ENCODE measurements at places on chromosomes 6 and 20.

- H3K4me3 ChIP-seq: no peak overlapping the region
- no peaks in the 10 kb centered on the region for H3K4me1 ChIP-seq
- peaks cover 32% of the 10 kb centered on the region for H3K27me3 ChIP-seq
- no peak overlapping the region for H3K27ac ChIP-seq
- no peak for DNase-seq
Observed at GRCh38 chr6:88588938-88589337, 374.5 kb downstream of the RNGTT start.

GRCh38 chr6:39281312-39281980 is 32.8 kb downstream of the KCNK17 start:
- H3K36me3 ChIP-seq: no peaks in the 10 kb centered on the region
- no peak overlapping the region for H3K4me3 ChIP-seq
- peaks cover 6% of the 10 kb centered on the region for H3K27me3 ChIP-seq
- DNase-seq: no peak
- H3K27ac ChIP-seq: no peak overlapping the region

- no peak for DNase-seq
- H3K27me3 ChIP-seq: no peaks in the 10 kb centered on the region
- H3K4me3 ChIP-seq: no peak overlapping the region
- no peak overlapping the region for H3K27ac ChIP-seq
- no peaks in the 10 kb centered on the region for H3K36me3 ChIP-seq
- H3K4me1 ChIP-seq: no peaks in the 10 kb centered on the region
Observed at GRCh38 chr6:123027408-123027807, 31.4 kb downstream of the CLVS2 start.

GRCh38 chr6:37971711-37972390 is 152.3 kb downstream of the ZFAND3 start:
- peaks cover 49% of the 10 kb centered on the region for H3K4me1 ChIP-seq
- no peaks in the 10 kb centered on the region for H3K27me3 ChIP-seq
- DNase-seq: no peak
- H3K27ac ChIP-seq: no peak overlapping the region
- H3K36me3 ChIP-seq: peaks cover 45% of the 10 kb centered on the region

DNA sequence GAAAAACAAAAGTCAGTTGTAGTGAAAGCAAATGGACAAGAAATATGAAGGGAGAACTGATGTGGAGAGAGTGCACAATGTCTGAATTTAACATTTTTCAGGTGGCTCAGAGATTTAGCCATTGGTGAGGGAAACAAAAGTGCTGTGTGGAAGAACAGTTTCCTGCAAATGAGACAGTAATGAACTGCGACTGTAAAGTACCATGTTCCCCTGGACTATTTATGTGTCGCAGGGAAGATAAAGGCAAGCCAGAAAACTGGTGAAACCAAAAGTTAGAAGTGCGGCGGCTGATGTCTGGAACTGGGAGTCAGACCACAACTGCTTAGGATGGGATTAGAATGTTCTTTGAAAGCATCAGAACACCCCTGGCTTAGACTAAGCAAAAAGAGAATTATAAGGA is 905.1 kb upstream of the MAN1A1 start:
- H3K27ac ChIP-seq: no peak overlapping the region
- H3K4me1 ChIP-seq: no peaks in the 10 kb centered on the region
- H3K36me3 ChIP-seq: no peaks in the 10 kb centered on the region
- no peak for DNase-seq
- no peaks in the 10 kb centered on the region for H3K27me3 ChIP-seq

GRCh38 chr6:123203928-123204327 is 207.9 kb downstream of the CLVS2 start:
- DNase-seq: no peak
- H3K4me3 ChIP-seq: no peak overlapping the region
- no peaks in the 10 kb centered on the region for H3K27me3 ChIP-seq
- H3K27ac ChIP-seq: no peak overlapping the region

DNA sequence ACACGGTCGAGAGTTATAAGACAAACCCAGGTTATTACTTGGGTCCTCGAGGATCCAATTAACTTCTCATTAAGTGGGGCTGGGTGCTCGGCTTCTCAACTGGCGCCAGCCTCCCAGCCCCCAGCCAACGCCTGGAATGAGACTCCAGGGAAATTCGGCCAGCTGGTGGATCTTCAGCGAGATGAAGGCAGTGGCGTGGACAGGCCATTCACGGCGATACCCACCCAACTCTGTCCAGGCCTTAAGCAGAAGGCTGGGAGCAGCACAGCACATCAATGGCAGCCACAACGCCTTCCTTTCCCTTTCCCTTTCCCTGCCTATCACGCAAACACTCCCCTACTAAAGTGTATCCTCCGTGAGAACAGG is 868 bp downstream of the METTL24 start:
- no peak overlapping the region for H3K27ac ChIP-seq
- H3K4me3 ChIP-seq: peak overlapping the region; percentile 80
- DNase-seq: no peak
- peaks cover 52% of the 10 kb centered on the region for H3K27me3 ChIP-seq
- H3K36me3 ChIP-seq: no peaks in the 10 kb centered on the region

GRCh38 chr6:115986026-115986425 is 74.7 kb downstream of the FRK start:
- H3K27me3 ChIP-seq: peaks cover 6% of the 10 kb centered on the region
- no peaks in the 10 kb centered on the region for H3K4me1 ChIP-seq
- no peaks in the 10 kb centered on the region for H3K36me3 ChIP-seq

GRCh38 chr6:166417285-166417691 is 34.5 kb upstream of the MPC1 start:
- peaks cover 6% of the 10 kb centered on the region for H3K36me3 ChIP-seq
- no peak overlapping the region for H3K4me3 ChIP-seq
- H3K27ac ChIP-seq: peak overlapping the region; percentile 80
- peaks cover 85% of the 10 kb centered on the region for H3K4me1 ChIP-seq
- peak; percentile 74 for DNase-seq

DNA sequence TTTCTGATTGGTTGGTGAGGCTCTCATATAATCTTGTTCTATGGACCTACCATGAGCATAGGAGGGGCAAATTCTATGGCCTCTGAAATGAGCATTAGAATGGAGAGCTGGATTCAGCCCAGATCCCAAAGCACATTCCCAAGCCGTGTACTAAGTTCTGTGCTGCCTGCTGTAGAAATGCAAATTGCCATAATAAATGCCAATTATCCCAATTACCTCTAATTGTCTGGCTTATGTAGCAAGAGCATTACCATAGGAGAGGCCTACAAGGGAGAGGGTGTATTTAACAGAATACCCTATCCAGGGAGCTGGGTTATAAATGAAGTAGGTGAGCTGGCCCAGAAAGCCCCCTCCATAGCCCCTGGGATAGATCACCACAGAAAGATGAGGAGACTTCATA is 126.8 kb downstream of the LRFN2 start:
- no peaks in the 10 kb centered on the region for H3K36me3 ChIP-seq
- H3K27ac ChIP-seq: no peak overlapping the region
- no peak overlapping the region for H3K4me3 ChIP-seq
- H3K27me3 ChIP-seq: no peaks in the 10 kb centered on the region

DNA sequence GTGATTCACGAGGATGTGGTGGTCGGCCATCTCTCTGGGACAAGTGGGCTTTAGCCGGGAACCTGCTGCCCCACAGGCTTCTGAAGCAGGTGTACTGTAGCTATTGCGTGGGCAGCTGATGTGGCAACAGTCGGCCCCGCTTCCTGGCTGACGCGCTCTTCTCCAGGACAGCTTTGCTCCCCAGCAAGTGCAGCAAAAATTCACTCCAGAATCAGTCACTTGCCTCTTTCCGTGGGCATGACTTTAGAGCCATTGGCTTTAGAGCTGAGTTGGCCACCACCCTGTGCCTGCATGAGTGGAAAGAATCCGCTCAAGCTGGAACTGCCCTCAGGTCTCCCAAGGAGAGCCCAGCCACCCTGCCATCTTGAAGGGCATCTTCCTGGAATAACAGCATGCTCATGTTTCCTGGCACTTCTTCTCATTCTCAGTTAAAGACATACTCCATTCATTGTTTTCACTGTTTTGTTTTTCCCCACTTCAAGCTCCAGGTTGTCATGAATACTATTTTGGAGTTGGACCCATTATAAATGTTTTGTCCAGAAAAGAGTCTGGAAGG is 178.3 kb downstream of the ZDHHC14 start:
- H3K4me3 ChIP-seq: no peak overlapping the region
- H3K27ac ChIP-seq: no peak overlapping the region
- no peak for DNase-seq
- peaks cover 52% of the 10 kb centered on the region for H3K4me1 ChIP-seq
- H3K36me3 ChIP-seq: no peaks in the 10 kb centered on the region
- no peaks in the 10 kb centered on the region for H3K27me3 ChIP-seq

DNA sequence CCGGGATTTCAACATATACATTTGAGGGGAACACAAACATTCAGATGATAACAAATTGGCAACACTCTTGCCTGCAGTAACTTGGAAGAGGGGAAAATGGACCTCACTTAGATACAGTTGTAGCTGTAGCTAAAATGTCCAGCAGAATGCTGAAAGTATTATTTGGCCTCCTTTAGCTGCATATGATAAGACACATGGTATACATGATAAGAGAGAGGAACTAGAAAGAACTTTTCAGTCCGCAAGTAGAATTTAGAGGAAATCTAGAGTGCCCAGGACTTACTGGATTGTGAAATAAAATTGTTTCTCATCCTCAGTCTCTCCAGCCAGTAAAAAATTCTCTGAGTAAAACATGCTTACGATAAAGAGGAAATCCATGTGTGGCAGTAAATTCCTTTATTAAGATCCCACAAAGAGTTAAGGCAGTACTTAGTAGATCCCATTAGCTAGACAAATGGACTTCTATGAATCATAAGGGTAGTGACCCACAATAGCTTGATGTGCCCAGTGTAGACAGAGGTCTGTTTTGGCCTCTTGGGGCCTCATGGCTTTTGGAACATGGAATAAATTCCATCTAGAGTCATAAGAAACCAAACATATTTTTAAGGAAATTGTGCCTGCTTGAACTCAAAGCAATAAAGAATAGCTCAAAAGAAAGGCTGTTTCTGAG is 87.9 kb upstream of the RBM24 start:
- DNase-seq: no peak
- H3K4me3 ChIP-seq: no peak overlapping the region
- no peaks in the 10 kb centered on the region for H3K4me1 ChIP-seq
- peaks cover 13% of the 10 kb centered on the region for H3K27me3 ChIP-seq

GRCh38 chr6:39565956-39566355 is 159.3 kb downstream of the KIF6 start:
- no peak overlapping the region for H3K27ac ChIP-seq
- peaks cover 17% of the 10 kb centered on the region for H3K27me3 ChIP-seq
- H3K36me3 ChIP-seq: no peaks in the 10 kb centered on the region
- no peak overlapping the region for H3K4me3 ChIP-seq
- DNase-seq: no peak
- no peaks in the 10 kb centered on the region for H3K4me1 ChIP-seq

DNA sequence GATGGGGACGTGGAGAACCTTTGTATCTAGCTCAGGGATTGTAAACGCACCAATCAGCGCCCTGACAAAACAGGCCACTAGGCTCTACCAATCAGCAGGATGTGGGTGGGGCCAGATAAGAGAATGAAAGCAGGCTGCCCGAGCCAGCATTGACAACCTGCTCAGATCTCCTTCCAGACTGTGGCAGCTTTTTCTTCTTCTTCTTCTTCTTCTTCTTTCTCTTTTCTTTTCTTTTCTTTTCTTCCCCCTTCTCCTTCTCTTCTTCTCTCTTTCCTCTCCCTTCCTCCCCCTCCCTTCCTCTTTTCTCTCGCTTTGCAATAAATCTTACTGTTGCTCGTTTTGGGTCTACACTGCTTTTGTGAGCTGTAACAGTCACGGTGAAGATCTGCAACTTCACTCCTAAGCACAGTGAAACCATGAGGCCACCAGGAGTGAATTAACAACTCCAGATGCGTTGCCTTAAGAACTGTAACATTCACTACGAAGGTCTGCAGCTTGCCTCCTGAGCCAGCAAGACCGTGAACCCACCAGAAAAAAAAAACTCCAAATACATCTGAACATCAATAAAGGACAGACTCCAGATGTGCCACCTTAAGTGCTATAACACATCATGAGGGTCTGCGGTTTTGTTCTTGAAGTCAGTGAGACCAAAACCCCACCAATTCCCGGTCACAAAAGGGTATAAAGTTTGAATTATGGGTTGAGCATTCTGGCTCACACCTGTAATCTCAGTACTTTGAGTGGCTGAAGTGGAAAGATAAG is 19.6 kb upstream of the SERPINB1 start:
- no peaks in the 10 kb centered on the region for H3K27me3 ChIP-seq
- peaks cover 8% of the 10 kb centered on the region for H3K36me3 ChIP-seq
- H3K4me1 ChIP-seq: peaks cover 88% of the 10 kb centered on the region

GRCh38 chr6:76416821-76417605 is 344.6 kb upstream of the IMPG1 start:
- H3K4me3 ChIP-seq: no peak overlapping the region
- no peak overlapping the region for H3K27ac ChIP-seq
- no peak for DNase-seq
- no peaks in the 10 kb centered on the region for H3K27me3 ChIP-seq
- H3K36me3 ChIP-seq: no peaks in the 10 kb centered on the region
- H3K4me1 ChIP-seq: no peaks in the 10 kb centered on the region

- no peak for DNase-seq
- no peak overlapping the region for H3K4me3 ChIP-seq
- H3K27me3 ChIP-seq: no peaks in the 10 kb centered on the region
- no peak overlapping the region for H3K27ac ChIP-seq
Observed at GRCh38 chr6:10576226-10576625, 55.1 kb downstream of the GCNT2 start.

DNA sequence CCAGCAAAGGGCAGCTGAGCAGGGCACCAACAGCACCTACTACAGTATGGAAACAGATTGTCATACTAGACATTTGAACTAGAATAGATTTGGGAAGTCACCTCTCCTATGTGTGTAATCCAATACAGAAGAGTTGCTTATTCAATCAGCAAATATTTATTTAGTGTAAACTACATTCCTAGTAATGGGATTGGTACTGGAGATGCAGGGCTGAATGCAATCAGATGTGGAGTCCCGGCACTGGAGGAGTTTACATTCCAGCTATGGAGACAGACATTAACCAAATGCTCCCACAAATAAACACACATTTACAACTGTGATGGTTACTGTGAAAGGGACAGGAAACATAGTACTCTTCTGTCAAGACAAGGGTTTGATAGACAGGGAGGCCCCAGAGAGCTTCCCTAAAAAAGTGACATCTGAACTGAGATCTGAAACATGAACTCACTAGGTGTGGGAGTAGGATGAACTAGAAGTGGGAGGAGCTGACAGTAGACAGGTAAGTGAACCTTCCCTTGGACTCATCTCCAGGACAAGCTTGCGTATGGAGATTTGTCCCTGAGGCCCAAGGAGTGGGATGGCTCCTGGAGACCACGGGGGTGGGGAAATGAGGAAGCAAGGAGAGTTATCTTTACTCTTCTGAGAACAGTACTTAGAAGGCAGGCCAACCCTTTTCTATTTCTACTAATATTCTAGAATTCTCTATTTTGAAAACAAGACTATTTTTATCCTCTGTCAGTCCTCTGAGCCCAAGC is 420.5 kb downstream of the MAFB start:
- H3K4me3 ChIP-seq: no peak overlapping the region
- no peaks in the 10 kb centered on the region for H3K4me1 ChIP-seq
- no peaks in the 10 kb centered on the region for H3K27me3 ChIP-seq
- no peak overlapping the region for H3K27ac ChIP-seq
- H3K36me3 ChIP-seq: no peaks in the 10 kb centered on the region
- no peak for DNase-seq

Data from activated T-cell treated with anti-CD3 and anti-CD28 coated beads, Interleukin-2, amount 50 U/mL, for 24 hours (primary cell).